ENCODE measurements at places on chromosomes 2 and 18. TPM values are rescaled to one million over a fixed set of nuclear protein-coding genes. Genes with fewer than 3 reads are reported as not detected.

Gene DNAJC27
- total RNA-seq: 8.7 TPM

DNA sequence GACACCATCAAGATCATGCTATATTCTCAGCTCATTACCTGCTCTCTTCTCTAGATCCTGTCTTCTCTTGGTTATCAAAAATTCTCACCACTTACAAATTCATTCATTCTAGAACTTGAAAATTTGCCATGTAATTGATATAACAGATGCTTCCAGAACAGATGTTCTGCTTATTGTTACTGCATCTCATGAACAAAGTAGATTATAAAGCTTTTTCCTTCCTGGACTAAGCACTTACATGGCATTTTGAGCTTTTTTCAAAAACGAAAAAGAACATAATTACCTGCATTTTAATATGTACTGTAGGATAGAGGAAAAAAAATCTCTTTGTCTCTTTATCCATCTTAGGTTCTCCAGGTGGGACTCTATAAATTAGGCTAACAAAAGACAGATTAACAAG, 79.6 kb upstream of the CREB1 start:
- DNase-seq: no peak

Gene PARD6G
- total RNA-seq: 4.7 TPM

Gene BMPR2
- total RNA-seq: 64.7 TPM

Gene LYPD1
- not detected for total RNA-seq

DNA sequence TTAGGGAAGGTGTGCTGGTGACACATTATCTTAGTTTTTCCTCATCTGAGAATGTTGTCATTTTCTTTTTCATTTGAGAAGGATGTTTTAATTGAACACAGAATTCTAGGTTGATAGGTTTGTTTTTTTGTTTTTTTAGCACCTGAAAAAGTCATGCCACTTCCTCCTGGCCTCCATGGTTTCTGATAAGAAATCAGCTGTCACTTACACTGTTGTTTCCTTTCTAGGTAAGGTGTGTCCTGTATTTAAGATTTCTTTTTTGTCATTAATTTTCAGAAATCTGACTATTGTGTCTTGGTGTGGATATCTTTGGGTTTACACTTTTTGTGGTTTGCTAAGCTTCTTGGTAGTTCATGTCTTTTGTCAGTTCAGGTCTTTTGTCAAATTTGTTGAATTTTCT, 99.3 kb downstream of the ROCK1 start:
- DNase-seq: no peak

Gene CD207
- not detected for total RNA-seq

GRCh38 chr2:127674241-127675209, 805 bp downstream of the LIMS2 start:
- DNase-seq: peak; percentile 65

Measured in right cardiac atrium (tissue), 5 donors.